ENCODE measurements at places on chromosomes 3 and 15. TPM values are rescaled to one million over a fixed set of nuclear protein-coding genes. Genes with fewer than 3 reads are reported as not detected.

The RFX7 gene
- total RNA-seq: 8.7 TPM

The PIERCE2 gene
- not detected for total RNA-seq

The CPLX3 gene
- total RNA-seq: not detected

The PIGZ gene
- total RNA-seq: 5.1 TPM

The SLCO2A1 gene
- total RNA-seq: 2.5 TPM

DNA sequence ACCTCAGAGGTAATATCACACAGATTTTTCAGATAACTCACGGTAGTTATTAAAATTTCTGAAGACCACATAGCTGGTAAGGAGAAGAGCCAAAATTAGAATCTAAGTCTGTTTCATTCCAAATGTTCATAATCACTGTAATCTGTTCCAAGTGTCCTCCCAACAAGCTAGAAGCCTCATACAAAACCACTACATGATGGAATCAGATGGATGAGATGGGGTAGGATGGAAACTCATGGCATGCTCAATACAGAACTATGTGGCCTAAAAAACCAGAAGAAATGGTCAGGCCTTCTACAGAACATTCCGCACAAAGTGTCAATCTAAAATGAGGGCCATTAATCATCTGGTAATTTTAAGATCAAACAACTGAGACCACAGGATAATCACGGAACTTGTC, 91.8 kb downstream of the THBS1 start:
- DNase-seq: no peak

DNA sequence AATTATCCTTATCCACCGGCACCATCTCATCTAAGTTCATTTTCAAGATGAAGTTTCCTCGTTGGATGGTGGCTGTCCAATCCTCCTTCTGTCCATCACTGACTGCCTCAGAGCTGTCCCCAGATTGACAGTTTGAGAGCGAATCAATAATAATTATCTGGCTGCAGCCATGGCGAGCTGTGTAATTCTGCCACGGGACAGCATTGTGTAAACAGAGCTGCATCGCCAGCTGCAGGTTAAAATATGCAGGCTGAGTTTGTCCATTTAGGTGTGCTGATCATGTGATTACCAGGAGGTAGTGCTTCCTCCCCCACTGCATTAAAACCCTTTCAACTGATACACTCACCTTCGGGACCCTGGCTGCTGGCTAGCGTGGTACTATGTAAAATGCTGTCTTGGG, 461.9 kb upstream of the ONECUT1 start:
- DNase-seq: no peak

GRCh38 chr15:69346112-69346511, 47.4 kb downstream of the PAQR5 start:
- DNase-seq: no peak

DNA sequence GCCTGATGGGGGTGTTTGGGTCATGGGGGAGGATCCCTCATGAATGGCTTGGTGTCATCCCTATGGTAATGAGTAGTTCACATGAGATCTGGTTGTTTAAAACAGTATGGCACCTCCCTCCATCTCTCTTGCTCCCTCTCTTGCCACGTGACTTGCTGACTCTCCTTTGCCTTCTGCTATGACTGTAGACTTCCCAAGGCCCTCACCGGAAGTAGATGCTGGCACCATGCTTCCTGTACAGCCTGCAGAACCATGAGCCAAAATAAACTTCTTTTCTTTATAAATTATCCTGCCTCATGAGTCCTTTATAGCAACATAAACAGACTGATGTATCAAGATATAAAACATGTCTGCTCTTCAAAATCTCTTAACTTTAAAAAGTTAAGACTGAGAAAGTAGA, 96.1 kb downstream of the TFDP2 start:
- no peak for DNase-seq

DNA sequence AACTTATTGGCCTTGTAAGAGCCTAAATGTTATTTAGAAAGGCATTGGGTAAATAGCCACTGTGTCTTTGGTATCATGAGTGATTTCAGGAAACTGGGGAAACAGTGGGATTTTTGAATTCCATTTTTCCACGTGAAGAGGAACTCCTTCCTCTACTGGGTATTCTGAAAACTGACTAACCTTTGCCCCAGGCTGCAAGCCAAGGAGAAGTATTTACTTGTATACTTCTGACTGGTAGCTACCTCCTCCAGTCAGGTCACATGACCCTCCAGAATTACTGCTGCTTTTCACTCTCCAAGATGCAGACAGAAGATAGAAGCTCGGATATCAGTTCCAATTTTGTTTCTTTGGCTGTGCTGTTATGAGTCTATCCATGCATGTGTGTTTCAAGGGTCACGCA, 50.9 kb upstream of the MAP3K13 start:
- no peak for DNase-seq

- no peak for DNase-seq
Observed at GRCh38 chr3:144482876-144483275, 511.3 kb downstream of the DIPK2A start.

GRCh38 chr3:39707314-39707909, 102.0 kb upstream of the MYRIP start:
- DNase-seq: no peak

DNA sequence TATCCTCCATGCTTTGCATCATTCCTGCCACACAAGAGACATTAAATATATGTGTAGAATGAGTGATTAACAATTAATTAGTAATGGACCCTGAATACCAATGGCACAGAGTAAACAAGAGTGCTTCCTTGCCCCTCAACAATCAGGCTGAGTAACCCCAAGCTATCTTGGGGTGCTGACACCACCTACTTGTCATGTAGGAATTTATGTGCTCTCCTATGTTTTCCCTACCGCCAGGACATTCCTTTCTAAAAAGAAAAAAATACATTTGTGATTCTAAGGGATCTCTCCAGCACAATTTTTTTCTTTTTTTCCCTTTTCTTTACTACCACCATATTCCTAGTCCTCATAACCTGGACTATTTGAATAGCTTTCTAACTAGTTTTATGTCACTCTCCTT, 449.1 kb downstream of the MFSD1 start:
- no peak for DNase-seq

GRCh38 chr3:159830523-159831154, 158.0 kb upstream of the IL12A start:
- DNase-seq: no peak

- DNase-seq: no peak
Observed at GRCh38 chr15:87681104-87681503, 575.4 kb downstream of the NTRK3 start.

GRCh38 chr3:27356976-27357375, 12.2 kb downstream of the NEK10 start:
- DNase-seq: no peak

GRCh38 chr15:66401130-66402021, 14.7 kb downstream of the MAP2K1 start:
- DNase-seq: no peak

DNA sequence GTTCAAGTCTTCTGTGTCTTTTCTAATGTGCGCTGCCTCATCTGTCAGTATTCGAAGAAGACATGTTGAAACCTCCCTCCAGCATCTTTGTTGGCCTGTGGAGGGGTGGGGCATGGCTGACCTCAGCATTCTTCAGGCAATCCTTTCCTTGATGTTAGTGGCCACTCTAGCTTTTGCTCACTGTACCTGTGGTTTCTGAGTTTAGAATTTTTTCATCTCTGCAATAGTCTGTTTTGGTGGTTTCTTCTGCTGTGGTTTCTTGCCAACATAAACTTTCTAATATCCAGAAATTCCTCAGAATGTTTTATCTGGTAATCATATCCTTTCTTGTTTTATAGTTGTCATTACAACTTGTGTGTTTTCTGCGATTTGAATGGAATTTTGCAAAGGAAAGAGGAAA, 251.3 kb upstream of the NR2E3 start:
- DNase-seq: no peak

Data from Caco-2 (cell line).